ENCODE measurements at places on chromosomes 12 and 14. TPM values are rescaled to one million over a fixed set of nuclear protein-coding genes. Genes with fewer than 3 reads are reported as not detected.
A peak's percentile ranks its signal among the peaks of the same experiment; 100 is the strongest.

- DNase-seq: no peak
These were observed 6.3 kb upstream of the MLXIP start for GRCh38 chr12:122072031-122072970.

GRCh38 chr12:23560611-23561010 lies 388.9 kb downstream of the SOX5 start:
- no peak for DNase-seq

DNA sequence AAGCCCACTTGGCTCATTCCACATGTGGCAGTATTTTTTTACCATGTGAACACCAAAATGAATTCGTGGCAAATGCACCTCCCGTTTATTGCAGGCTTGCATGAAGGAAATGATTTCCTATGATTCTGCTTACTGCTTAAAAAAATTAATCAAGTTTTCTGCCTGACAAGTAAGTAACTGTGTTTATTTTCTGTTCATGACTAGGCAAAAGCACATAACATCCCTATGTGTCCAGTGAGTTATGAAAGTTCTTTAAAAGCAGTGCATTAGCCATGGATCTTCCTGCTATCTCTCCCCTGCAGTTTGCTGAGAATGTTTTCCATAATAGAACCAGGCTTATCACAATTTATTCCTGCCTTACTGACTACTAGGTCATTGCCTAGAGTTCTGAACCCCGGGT lies 20.4 kb downstream of the GPR65 start:
- no peak for DNase-seq

GRCh38 chr14:91573894-91574837 lies 64.1 kb upstream of the PPP4R3A start:
- peak; percentile 96 for DNase-seq

DNA sequence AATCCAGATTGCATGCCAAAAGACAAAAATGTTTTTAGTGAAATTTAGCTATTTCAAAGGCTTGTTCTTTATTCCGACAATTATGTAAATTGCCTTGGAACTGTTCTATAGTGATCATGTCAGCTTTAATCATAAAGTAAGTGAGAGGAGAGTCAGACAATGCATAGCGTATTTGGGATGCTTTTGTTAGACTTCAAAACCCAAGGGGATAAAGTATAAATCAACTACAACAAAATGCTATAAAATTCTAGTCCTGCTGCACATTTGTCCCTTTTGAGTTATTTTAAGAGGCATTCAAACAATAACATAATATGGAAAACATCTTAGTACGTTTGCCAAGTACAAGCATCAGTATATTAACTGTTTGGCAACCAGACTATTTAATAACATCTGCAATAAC lies 11.3 kb downstream of the RTRAF start:
- no peak for DNase-seq

DNA sequence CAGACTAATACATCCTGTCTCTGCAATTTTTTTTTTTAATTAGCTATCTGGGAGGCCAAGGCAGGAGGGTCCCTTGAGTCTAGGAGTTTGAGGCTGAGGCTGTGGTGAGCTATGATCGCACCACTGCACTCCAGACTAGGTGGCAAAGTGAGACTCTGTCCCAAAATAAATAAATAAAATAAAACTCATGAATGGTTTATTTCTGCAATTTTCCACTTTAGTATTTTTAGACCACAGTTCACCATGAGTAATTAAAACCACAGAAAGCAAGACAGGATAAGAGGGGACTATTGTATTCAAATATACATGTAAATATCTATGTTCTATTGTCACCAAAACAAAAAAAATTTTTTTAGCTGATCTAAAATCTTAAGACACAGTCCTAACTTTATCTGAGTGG lies 17.8 kb downstream of the TAOK3 start:
- DNase-seq: no peak

The NANOG gene
- not detected for total RNA-seq

DNA sequence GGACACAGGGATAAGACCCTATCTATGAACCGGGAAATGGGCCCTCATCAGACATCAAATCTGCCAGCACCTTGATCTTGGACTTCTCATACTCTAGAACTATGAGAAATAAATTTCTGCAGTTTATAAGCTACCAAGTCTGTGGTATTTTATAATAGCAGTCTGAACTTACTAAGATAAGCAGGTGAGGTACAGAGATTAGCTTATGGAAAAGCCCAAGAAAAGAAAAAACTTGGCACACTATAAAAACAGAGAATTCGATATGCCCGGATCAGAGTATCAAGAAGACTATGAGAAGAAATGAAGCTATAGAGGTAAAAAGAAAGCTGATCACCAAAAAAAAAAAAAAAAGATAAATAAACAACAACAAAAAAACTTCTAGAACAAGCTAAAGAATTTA lies 52.6 kb downstream of the EEA1 start:
- DNase-seq: no peak

DNA sequence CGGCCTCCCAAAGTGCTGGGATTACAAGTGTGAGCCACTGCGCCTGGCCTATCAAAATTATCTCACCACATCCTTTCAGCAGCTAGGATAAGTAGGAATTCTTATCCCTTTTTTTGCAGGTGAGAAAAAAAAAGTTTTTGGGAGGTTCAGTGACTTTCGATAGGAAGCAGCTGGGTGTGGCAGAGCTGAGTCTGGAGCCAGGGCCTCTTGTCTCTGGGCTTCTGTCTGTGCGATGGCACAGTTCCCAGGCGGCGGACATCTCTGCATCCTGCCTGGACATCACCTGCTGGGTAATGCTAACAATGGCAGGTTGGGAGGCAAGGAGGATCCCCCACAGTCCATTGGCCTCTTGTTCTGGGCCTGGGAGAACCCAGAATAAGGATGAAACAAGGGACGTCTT lies 12.5 kb downstream of the NRXN3 start:
- DNase-seq: no peak

- peak; percentile 73 for DNase-seq
These were observed at the start of gene NXPH4 for GRCh38 chr12:57216014-57216911. Gene NXPH4, plus strand, starts transcription at chr12:57216794. Its CDS starts 176 bp downstream, at chr12:57216970.

All from activated CD4-positive, alpha-beta T cell treated with anti-CD3 and anti-CD28 coated beads for 36 hours (primary cell).